GM19239 (cell line): ENCODE measurements at places on chromosomes 1 and 21.

DNA sequence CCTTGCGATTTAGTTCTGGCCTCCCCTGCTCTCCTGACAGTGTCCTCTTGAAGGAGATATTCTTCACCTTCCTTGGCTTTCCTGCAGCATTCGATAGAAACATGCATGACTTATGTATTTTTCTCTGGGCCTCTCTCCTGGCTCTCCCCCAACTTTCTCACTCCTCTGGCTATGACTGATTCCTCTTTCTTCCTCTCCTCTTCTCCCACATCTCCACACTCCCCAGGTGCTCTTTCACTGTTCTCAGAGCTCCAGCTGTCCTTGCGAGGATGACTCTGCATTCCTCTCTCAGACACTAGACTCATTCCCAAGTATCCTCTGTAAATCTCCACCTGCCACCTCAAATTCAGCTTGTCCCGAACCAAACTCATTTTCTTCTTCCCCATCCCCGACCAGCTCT, 18.0 kb downstream of the LRRC42 start:
- DNase-seq: no peak

DNA sequence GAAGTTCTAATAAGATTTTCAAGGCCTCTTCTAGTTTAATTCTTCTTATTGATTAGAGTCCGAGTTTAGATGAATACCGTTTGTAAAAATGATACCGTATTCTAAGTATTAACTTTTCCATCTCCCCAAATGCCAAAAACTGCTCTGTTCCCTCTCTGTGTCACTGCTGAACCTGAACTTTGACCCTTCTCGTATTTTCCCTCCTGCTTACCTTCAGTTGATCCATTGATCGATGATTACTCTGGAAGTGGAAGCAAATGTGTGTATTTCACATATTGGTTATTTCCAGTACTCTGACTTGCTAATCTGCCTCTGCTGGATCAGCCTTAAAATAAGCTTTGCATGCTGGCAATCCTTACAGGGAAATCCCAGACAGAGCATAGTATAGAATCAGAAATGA, 68.5 kb downstream of the KIF1B start:
- no peak for DNase-seq

- no peak for DNase-seq
Measured at GRCh38 chr1:85219853-85220610, 19.2 kb upstream of the SYDE2 start.

DNA sequence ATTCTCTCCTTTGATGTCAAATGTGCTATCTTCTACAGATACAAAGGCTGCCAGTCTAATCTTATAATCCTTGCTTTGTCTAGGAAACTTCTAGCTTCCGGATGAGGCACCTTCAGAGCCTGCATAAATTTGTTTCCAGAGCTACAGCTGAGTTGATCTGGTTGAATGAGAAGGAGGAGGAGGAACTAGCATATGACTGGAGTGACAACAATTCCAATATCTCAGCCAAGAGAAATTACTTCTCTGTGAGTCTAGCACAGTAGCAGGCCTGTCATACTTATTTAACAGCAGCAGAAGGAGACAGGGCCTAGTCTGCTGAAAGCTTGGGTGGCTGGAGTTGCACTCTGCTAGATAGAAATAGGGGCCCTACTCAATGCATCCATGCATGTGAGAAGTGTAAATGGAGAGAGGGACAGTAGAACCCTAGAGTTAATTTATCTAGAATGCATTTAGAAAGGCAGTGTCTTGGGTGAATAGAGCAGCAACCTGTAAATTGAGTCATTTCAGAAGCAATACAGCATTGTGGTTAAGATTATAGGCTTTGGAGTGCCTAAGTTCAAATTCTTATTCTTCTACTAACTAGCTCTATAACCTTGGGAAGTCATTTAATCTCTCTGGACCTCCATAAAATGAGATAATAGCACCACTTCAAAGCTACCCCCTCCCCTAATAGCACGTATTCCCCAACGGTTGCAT, 89.0 kb downstream of the MACF1 start:
- no peak for DNase-seq
